Cardiac muscle cell (in vitro differentiated cells and primary cell): ENCODE measurements at places on chromosomes 7 and 10.

DNA sequence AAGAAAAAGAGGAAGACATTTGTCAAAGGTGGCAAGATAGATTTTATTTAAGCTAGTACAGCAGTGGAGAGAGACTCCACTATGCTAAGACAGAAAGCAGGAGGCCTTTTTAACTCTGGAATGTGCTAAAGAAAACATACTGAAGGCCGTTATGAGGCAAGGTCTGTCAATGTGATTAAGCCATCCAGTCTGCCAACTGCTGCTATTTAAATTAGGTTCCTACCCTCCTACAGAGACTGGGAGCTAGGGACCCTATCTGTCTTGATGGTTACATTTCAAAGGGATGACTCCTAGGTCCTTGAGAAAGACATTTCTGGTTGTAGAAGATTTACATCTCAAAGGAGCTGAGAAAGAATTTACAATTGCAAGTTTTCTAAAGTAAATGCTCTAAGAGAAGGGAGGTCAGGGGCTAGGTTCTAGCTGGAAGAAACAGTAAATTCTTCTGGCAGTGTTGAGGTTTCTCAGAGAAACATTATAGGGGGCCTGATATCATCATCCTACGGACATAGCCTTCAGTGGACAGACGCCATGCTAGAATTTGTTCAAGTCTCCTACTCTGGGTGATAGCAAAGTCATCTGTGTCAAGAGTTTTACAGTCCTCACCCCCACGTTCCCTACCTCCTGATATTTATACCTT, 211.6 kb downstream of the PHF14 start:
- no peak overlapping the region for H3K4me3 ChIP-seq
- H3K36me3 ChIP-seq: no peaks in the 10 kb centered on the region
- no peaks in the 10 kb centered on the region for H3K27me3 ChIP-seq
- H3K27ac ChIP-seq: no peak overlapping the region
- DNase-seq: no peak
- H3K4me1 ChIP-seq: no peaks in the 10 kb centered on the region

DNA sequence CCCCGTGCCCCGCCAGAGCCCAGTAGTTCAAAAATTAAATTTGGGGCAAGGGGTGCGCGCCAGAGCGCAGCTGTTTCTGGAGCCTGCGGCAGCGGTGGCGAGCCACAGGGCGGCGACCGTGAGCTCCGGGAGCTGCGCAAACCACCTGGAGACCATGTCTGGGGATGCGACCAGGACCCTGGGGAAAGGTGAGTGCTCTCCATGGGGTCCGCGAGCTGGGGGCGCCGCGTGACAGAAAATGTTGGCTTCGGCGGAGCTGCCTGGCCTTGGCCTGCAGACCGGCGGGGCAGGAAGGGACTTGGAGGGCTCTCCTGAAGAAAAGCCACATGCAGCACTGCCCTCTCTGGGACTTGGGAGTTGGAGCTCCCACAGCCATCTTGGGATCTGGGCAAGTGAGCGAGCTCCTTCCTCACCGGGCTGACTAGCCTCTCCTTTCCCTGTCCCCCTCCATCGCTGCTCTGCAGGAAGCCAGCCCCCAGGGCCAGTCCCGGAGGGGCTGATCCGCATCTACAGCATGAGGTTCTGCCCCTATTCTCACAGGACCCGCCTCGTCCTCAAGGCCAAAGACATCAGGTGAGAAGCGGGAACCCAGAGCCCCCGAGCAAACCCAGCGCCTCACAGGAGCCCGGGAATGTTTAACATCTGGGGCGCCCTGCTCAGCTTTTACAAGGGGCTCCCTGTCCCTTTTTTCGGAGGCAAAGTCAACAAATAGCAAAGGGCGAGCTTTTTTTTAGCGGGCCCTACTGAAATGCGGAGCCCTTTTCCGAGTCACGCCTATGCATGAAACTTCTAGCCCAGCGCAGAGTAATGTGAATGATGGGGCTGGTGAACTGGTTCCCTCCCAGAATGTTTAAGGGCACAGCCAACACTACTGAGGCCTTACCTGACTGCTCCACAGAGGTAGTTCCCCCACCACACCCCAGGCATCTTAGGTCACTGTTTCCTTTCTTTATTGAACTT, 6.1 kb downstream of the GSTO2 start:
- DNase-seq: peak; percentile 52
- no peaks in the 10 kb centered on the region for H3K36me3 ChIP-seq
- no peak overlapping the region for H3K27ac ChIP-seq
- no peaks in the 10 kb centered on the region for H3K27me3 ChIP-seq

- no peaks in the 10 kb centered on the region for H3K4me1 ChIP-seq
- no peaks in the 10 kb centered on the region for H3K27me3 ChIP-seq
- H3K4me3 ChIP-seq: no peak overlapping the region
- no peak for DNase-seq
- H3K27ac ChIP-seq: no peak overlapping the region
Measured at GRCh38 chr10:31749301-31749700, 179.3 kb downstream of the ARHGAP12 start.

DNA sequence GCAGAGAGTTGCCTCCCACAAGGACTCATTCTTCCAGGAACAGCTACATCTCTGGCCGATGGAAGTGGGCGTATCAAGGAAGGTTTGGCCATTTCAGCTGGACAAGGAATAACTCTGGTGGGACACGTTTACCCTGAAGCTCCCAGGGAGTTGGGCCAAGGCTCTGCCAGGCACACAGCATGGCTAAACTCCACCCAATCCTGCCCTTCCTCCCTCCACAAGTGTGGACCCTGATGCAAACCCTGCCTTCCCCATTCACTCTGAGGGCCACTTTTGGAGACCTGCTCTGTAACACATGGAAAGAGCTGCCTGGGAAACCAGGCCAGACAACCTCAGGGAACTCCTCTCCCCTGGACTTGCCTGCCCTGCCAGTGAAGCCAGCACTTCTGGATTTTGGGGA, 407.8 kb upstream of the FOXK1 start:
- H3K4me1 ChIP-seq: no peaks in the 10 kb centered on the region
- no peaks in the 10 kb centered on the region for H3K27me3 ChIP-seq
- H3K4me3 ChIP-seq: no peak overlapping the region
- no peaks in the 10 kb centered on the region for H3K36me3 ChIP-seq
- DNase-seq: no peak

DNA sequence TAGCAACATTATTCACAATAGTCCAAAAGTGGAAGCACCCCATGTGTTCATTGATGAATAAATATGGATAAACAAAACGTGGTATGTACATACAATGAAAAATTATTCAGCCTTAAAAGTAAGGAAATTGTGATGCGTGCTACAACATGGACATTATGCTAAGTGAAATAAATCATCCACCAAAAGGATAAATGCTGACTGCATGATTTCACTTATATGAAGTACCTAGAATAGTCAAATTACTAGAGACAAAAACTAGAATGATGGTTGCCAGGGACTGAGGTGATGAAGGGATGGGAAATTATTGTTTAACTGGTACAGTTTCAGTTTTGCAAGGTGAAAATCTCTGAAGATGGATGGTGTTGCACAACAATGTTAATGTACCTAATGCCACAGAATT, 56.6 kb downstream of the THSD7A start:
- H3K4me1 ChIP-seq: no peaks in the 10 kb centered on the region
- H3K27ac ChIP-seq: no peak overlapping the region
- no peaks in the 10 kb centered on the region for H3K36me3 ChIP-seq
- DNase-seq: no peak
- H3K27me3 ChIP-seq: no peaks in the 10 kb centered on the region

DNA sequence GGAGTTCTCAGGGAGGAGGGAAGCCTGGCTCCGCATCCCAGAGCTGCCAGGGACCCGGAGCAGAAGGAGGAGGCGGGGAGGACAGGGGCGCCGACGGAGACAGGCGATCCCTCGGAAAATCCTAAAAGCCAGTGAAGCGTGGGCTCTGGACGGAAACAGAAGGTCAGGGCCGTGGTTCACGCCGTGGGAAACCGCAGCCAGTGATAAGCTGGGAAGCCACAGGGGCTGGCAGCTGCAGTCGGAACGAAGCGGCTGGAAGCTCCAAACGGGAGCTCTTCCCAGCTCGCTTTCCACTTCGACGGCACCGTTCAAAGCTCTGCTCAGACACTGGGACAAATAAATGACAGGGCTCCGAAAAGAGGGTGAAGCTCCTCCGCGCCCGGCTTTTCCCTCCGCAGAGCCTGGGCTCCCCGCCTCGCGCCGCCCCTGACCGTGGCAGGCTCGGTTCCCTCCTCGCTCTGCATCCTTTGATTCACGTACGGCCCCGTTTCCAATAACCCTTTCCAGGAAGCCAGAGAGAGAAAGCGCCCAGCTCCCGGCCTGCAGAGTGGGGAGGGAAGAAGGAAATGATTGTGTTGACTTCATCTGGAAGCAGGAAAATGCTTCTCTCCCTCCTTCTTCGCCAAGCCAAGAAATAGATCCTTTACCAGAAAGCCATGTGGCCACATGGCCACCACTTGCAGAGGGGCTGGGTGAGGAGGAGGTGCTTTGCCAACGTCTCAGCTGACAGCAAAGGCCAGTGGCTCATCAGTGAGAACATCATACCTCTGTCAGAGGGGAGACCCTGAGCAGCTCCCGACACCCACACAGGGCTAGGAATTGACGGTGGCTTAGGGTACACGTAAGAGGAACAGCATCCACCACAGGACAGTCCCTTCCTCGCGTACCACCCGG, 57.4 kb downstream of the ADRB1 start:
- H3K36me3 ChIP-seq: no peaks in the 10 kb centered on the region
- no peak overlapping the region for H3K27ac ChIP-seq
- peak overlapping the region; percentile 17 for H3K4me3 ChIP-seq
- H3K27me3 ChIP-seq: peaks cover 19% of the 10 kb centered on the region
- DNase-seq: peak; percentile 23

GRCh38 chr10:99431190-99431760, 851 bp upstream of the GOT1 start:
- H3K4me1 ChIP-seq: peaks cover 19% of the 10 kb centered on the region
- H3K36me3 ChIP-seq: peaks cover 3% of the 10 kb centered on the region
- no peaks in the 10 kb centered on the region for H3K27me3 ChIP-seq

DNA sequence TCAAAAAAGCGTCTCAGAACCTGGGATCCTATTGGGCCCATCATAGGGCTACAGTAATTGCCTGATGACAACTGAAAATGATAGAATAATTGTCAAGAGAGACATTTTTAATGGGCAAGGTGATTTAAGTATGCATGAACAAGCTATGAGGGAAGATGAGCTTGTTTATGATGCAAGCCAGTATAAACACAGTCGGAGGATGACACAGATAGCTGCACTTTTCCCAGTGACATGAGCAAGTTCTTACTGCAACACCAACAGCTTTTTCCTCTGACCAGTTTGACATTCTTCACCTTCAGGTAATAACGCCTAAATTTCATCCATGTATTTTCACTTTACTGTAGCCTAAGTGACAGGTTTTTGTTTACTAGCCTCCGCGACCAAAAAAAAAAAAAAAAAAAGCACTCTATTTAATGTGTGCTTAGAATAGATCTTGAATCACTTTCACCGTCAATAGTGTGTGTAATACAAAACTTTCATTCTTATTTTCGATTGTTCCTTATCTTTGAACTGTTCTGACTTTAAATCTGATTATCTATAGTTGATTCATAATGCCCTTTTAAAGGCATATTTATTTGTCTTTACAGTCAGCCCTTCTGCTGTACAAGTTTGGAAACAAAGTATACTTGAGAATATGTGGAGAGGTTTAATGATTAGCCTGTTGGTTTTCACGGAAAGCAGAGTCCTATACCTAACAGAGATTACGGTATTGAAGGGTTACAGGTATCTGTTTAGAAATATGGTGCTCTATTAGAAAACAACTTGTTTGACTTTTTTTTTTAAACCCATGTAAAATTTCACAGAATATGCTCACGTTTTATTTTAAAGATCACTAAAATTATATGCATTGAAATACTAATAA, 1.7 kb downstream of the FOXP2 start:
- H3K36me3 ChIP-seq: no peaks in the 10 kb centered on the region
- no peak for DNase-seq
- H3K27ac ChIP-seq: no peak overlapping the region
- no peaks in the 10 kb centered on the region for H3K4me1 ChIP-seq

- H3K27ac ChIP-seq: no peak overlapping the region
- H3K4me1 ChIP-seq: no peaks in the 10 kb centered on the region
- H3K4me3 ChIP-seq: no peak overlapping the region
- no peaks in the 10 kb centered on the region for H3K36me3 ChIP-seq
Measured at GRCh38 chr7:70356085-70356786, 758.0 kb downstream of the AUTS2 start.

DNA sequence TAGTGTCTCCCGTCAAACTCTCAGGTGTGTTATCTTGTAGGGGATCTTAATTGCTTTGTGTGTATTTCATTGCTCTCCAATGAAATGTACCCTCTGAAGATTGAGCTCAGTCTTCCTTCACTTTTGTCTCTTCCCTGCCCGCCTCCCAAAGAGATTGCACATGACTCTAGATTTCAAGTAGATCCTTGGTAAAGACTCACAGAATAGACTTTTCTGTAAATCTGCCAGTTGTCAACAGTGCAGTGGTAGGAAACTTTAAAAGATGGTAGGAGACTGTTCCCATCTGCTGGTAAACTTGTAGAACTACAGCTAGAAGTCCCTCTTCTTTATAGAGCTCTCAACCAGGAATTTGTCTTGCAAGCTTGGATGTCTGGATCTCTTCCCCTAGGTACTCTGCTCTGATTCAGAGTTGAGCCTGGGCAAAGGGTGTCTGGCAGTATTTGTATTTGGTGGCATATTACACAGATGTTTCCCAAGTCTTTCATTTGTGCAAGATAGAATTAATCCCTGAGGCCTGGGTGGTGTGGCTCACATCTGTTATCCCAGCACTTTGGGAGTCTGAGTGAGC, 9.6 kb downstream of the CCL26 start:
- H3K27ac ChIP-seq: no peak overlapping the region
- H3K27me3 ChIP-seq: no peaks in the 10 kb centered on the region
- no peaks in the 10 kb centered on the region for H3K36me3 ChIP-seq
- no peak overlapping the region for H3K4me3 ChIP-seq

DNA sequence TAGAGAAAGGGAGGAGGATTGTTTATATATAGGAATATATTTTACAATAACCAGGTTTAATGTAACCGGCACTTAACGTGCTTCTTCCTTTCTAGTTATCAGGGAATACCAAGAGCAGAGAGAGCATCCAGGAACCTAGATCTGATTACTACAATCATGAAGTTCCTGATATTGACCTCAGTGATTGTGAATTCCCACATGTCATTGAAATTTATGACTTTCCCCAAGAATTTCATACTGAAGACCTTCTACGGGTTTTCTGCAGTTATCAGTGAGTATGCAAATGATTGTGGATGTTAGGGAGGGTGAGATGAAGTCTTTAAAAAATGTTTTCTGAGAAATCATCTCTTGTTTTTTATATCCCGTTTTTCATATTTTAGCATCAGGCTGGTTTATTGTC, 36.6 kb downstream of the LOXL4 start:
- DNase-seq: no peak
- H3K36me3 ChIP-seq: no peaks in the 10 kb centered on the region
- H3K4me1 ChIP-seq: peaks cover 2% of the 10 kb centered on the region
- no peak overlapping the region for H3K27ac ChIP-seq

DNA sequence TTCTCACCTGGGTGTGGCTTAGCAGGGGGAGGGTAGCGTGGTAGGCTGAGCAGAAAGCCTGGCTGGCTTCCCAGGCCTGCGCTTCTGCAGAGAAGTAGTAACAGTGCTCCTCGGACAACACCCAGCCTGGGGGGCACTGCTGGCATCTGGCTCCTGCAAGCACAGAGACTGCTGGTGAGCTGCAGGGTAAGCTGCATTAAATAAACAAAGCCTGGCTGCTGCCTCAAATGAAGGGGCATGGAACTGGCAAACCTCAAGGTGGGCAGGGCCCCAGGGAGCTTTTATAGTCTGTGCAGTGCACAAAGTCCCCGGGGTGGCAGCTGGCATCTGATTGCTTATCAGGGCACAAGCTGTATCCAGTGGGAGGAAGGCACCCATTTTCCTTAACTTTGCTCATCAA, 3.9 kb downstream of the KLRG2 start:
- no peak overlapping the region for H3K4me3 ChIP-seq
- H3K27me3 ChIP-seq: peaks cover 43% of the 10 kb centered on the region
